ENCODE measurements at places on chromosomes 13 and 19.

GRCh38 chr13:19681517-19681916 is 48.1 kb downstream of the MPHOSPH8 start:
- DNase-seq = no peak

DNA sequence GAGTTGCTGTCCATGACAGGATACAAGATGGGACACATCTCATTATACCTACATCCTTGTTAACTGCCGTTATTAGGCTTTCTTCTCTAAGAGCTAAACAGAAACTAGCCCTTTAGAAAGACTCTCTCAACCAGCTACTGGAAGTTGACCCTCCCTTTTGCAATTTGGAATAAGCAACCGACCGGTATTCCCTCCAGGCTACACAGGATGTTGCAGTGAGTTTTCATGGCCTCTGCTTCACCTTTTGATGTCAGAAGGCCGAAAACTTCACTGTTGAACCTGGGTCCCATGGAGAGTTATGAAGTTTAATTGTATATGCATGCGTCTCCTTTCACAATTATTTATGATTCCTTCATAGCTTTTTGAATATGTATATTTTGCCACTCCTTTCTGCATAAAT is 1042.5 kb upstream of the SPRY2 start:
- no peak for DNase-seq

- DNase-seq = no peak
Observed at GRCh38 chr13:75091718-75092117, 390.3 kb downstream of the TBC1D4 start.

DNA sequence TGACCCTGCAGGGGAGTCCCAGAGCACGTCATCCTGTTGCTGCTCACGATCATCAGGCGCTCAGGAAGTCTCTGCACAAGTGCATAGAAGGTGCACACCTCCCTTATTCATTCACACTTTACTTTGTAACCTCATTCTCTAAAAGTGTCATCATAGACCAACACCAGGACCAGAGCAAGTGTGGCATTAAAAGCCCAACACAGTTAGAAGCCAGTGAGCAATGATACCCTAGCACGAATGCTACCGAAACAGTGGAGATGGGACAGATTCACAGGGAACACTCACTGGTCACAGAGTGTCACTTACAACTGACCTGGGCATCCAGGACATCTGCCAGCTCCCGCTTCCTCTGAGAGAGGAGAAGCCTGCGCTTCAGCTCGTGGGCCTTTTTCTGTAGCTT is 17.0 kb downstream of the HAUS8 start:
- DNase-seq = no peak

GRCh38 chr13:34044660-34045080 is 226.7 kb downstream of the RFC3 start:
- no peak for DNase-seq

- DNase-seq = no peak
Observed at GRCh38 chr13:48072304-48072703, 22.6 kb downstream of the MED4 start.

- DNase-seq = no peak
Observed at GRCh38 chr13:30353471-30354215, 46.3 kb upstream of the KATNAL1 start.

DNA sequence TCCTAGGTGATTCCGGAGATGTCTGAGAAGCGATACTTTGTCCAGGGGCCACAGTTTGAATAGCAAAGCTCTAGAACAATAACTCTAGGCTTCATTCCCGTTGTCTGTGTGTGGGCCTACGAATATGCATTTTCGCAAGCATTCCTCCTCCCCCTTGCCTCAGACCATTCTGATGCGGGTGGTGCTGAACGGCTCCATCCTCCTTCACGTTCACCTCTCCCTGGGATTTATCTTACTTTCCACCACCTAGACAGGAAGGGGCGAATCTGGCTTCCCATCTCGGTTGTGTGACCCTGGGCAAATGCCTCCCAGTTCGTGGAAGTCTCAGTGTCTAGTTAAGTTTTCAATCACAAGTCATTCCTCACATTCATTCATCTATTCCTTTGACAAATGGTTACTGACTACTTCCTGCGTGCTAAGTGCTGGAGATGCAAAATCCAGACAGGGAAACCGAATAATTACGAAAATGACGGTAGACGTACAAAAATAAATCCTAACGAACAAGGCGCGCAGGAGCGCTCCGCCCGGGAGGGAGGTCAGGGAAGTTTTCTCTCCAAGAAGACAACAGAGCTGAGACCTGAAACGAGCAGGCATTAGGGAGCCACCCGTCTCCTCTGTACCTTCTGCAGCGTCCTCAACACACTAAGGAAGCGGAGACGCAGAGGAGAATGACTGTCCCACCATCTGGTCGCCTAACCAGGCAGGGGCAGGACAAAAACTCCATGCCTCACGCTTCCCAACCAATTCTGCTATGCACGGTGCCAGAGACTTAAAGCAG is 1.3 kb upstream of the CNOT3 start:
- DNase-seq = no peak
